ENCODE measurements at places on chromosomes 7 and 10. TPM values are rescaled to one million over a fixed set of nuclear protein-coding genes. Genes with fewer than 3 reads are reported as not detected.

DNA sequence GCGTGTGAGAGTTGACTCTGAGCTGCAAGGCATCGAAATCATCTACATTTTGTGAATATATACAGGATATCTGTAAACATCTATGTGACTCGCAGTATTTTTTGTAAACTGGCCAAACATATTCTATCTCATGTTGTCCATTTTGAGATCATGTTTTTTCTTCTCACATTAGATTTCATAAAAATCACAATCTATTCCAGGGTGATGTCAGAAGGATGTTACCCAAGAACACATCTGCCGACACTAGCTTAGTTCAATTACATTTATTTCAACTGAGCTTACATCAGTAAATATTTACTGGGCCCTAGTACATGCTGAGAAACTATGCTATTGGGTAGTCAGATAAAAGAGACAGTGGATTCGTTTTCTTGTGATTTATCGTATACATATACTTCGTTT lies 2.5 kb upstream of the BUB3 start:
- peaks cover 10% of the 10 kb centered on the region for H3K4me1 ChIP-seq
- H3K27ac ChIP-seq: no peak overlapping the region
- no peak for DNase-seq

GRCh38 chr10:1311726-1312125 lies 255.5 kb downstream of the WDR37 start:
- H3K36me3 ChIP-seq: peaks cover 2% of the 10 kb centered on the region
- no peak for DNase-seq
- H3K27ac ChIP-seq: peak overlapping the region; percentile 100
- 0 out of 3 replicates have a peak overlapping the region, but pooled peaks have one; percentile 34 for H3K4me3 ChIP-seq

The PRKAR2B gene
- total RNA-seq: 15.2 TPM

GRCh38 chr7:136174477-136175125 lies 197.4 kb upstream of the MTPN start:
- H3K36me3 ChIP-seq: no peaks in the 10 kb centered on the region
- no peaks in the 10 kb centered on the region for H3K4me1 ChIP-seq
- H3K27ac ChIP-seq: no peak overlapping the region

DNA sequence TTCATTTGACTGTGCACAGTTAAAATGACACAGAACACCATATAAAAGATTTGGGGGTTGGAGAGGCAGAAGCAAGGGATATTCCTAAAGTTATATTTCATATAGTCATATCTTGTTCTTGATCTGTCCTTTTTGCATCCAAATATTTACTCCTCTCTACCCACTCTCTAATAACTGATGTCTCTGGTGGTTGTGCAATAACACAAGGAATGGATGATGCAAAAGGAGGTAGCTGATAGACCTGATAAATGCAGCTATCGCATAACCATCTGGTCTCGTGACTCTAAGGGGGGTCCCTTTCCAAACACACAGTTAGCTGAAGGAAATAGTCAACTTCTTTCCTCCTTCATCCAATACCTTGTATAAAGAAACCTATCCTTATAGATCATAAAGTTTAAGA lies 123.1 kb downstream of the POLR1F start:
- no peak for DNase-seq
- H3K4me3 ChIP-seq: no peak overlapping the region
- no peaks in the 10 kb centered on the region for H3K36me3 ChIP-seq
- no peaks in the 10 kb centered on the region for H3K27me3 ChIP-seq
- no peak overlapping the region for H3K27ac ChIP-seq

- H3K36me3 ChIP-seq: no peaks in the 10 kb centered on the region
- H3K4me1 ChIP-seq: peaks cover 3% of the 10 kb centered on the region
- H3K4me3 ChIP-seq: no peak overlapping the region
- DNase-seq: no peak
- no peak overlapping the region for H3K27ac ChIP-seq
Observed at GRCh38 chr7:34104992-34105391, 199.7 kb downstream of the BMPER start.

- DNase-seq: peak; percentile 81
- peaks cover 6% of the 10 kb centered on the region for H3K27me3 ChIP-seq
- no peak overlapping the region for H3K27ac ChIP-seq
- H3K4me1 ChIP-seq: peaks cover 9% of the 10 kb centered on the region
- H3K36me3 ChIP-seq: peaks cover 6% of the 10 kb centered on the region
Observed at GRCh38 chr10:120979435-120980278, 128.5 kb downstream of the WDR11 start.

The PPP1R9A gene
- 17.0 TPM for total RNA-seq

- no peaks in the 10 kb centered on the region for H3K36me3 ChIP-seq
- peak overlapping the region; percentile 85 for H3K4me3 ChIP-seq
- peak; percentile 74 for DNase-seq
- no peaks in the 10 kb centered on the region for H3K4me1 ChIP-seq
Observed at GRCh38 chr7:121329191-121330052, 622 bp downstream of the WNT16 start.

DNA sequence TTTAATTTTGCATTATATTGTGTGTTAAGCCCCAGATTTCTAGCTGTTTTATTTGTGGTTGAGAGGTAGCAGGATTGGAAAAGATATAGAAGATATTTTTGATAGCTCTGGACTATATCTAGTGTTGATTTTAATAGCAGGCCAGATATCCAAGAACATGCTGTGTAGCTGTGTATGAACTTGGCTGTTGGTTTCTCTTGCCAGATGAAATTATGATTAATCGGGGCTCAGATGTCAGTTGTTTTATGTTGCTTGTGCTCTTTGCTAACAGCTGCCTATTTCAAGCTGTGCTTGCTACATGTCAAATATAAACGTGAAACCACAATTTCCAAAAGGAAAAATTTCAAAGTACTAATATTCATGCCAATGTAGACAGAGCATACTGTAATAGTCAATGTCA lies 141.1 kb downstream of the GRM3 start:
- H3K27me3 ChIP-seq: no peaks in the 10 kb centered on the region
- no peaks in the 10 kb centered on the region for H3K4me1 ChIP-seq
- H3K36me3 ChIP-seq: peaks cover 3% of the 10 kb centered on the region
- no peak for DNase-seq
- no peak overlapping the region for H3K4me3 ChIP-seq

DNA sequence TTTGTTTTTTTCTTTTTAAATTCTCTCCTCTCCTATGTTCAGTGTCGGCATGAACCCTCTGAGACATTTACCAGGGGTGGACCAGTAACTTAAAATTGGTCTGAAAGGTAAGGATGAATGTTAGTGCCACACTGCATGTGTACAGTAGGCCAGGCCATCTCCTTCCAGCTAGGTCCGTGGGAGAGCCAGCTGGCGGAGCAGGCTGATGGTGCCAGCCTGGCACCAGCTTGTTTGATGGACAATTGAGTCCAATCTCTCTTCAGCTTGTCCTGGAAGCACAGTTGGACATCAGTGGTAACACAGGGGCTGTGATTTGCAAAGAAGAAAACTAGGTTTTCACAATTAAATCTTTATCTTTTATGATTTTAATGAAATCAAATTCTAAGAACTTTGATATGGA lies 136.5 kb downstream of the CNNM2 start:
- no peaks in the 10 kb centered on the region for H3K27me3 ChIP-seq
- peaks cover 15% of the 10 kb centered on the region for H3K36me3 ChIP-seq
- no peaks in the 10 kb centered on the region for H3K4me1 ChIP-seq
- H3K4me3 ChIP-seq: no peak overlapping the region
- no peak for DNase-seq

DNA sequence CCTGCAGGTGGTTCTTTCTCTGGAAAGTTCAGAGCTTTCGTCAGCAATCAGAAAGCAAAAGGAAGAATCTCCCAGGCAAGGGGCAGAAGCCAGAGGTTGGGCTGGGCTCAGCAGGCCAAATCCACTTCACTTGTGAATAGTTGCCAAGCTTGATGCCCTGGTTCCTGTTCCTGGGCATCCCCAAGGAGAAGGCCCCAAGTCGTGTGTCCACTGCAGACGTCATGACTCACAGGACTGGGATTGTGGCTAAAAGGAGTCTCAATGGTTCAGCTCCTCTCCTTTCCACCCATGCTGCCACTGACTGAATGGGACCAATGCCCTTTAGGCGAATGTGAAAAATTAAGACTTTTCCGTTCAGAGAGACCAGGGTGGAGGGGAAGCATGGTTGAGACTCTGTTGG lies 38.6 kb upstream of the TRIM8 start:
- H3K4me3 ChIP-seq: no peak overlapping the region
- no peak overlapping the region for H3K27ac ChIP-seq
- no peak for DNase-seq
- no peaks in the 10 kb centered on the region for H3K27me3 ChIP-seq
- H3K4me1 ChIP-seq: no peaks in the 10 kb centered on the region
- H3K36me3 ChIP-seq: peaks cover 4% of the 10 kb centered on the region

DNA sequence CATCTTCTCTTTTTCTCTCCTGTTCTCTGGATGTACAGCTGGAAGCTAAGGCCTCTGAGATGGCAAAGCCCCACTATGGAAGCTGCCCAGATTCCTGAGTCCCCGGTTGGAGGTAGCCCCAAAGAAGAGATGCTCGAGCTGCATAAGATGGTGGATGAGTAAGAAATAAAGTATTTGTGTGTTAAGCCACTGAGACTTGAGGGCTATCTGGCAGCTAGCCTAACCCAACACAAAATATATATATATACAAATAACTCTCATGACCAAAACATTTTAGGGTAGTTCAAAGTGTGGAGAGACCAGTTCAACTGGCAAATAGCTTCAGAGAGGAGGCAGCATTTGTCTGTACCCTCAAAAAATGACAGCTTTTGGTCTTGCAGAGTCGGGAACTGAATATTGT lies 72.4 kb upstream of the PDE1C start:
- H3K4me1 ChIP-seq: no peaks in the 10 kb centered on the region
- peaks cover 5% of the 10 kb centered on the region for H3K36me3 ChIP-seq
- no peak overlapping the region for H3K27ac ChIP-seq
- no peaks in the 10 kb centered on the region for H3K27me3 ChIP-seq

- no peak overlapping the region for H3K4me3 ChIP-seq
- no peaks in the 10 kb centered on the region for H3K27me3 ChIP-seq
- H3K4me1 ChIP-seq: no peaks in the 10 kb centered on the region
- no peak overlapping the region for H3K27ac ChIP-seq
- no peaks in the 10 kb centered on the region for H3K36me3 ChIP-seq
Observed at GRCh38 chr7:42445691-42446090, 208.7 kb upstream of the GLI3 start.

DNA sequence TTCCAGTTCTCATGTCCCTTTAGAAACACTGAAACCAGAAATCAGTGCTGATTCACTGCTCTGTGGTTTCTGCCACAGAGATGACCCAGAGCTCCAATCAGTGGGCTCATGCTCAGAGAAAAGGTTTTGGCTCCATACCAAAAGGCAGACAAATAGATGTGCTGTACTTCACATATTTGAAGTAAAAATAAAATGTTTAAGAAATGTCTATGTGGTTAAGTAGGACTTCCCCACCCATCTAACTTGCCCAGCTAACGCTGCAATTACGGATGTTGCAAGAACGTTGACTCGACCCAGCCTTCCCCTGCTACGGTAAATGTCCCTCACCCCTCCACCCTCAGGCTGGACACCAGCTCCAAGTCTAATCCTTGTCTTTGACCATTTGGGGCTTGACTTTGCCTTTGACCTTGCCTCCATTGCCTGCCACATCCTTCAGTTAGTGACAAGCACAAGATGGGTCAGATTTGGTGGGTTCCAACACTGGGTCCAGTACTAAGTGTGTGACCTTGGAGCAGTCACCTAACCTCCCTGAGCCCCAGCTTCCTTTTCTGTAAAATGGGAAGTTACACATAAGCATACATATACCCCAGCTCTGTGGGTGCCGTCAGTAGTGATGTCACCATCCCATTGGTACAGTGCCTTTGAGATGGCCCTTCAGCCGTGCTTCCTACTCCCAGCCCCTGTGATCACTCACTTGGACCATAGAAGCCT lies 95.8 kb downstream of the CHST15 start:
- no peak overlapping the region for H3K4me3 ChIP-seq
- no peak for DNase-seq
- no peak overlapping the region for H3K27ac ChIP-seq
- H3K27me3 ChIP-seq: no peaks in the 10 kb centered on the region

The NPM3 gene
- total RNA-seq: 139 TPM

DNA sequence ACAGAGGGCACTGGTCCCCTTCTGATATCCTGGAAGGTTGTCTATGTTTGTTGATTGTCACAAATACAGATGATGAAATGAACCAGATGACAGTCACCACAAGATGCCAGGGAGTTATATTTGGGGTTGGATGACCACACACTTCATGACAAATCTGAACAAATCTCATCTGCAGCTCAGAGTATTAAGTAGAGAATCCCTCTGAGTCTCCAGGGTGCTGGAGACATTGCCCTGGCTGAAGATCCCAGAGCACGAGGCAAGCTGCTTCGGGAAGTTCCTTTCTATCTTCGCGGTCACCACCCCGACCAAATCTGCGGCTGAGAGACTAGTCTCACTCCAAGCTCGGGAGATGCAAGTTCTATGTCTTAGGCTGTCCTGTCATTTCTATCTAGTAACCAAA lies 9.0 kb downstream of the DENND2A start:
- no peak for DNase-seq
- peaks cover 6% of the 10 kb centered on the region for H3K4me1 ChIP-seq
- no peak overlapping the region for H3K4me3 ChIP-seq
- H3K36me3 ChIP-seq: no peaks in the 10 kb centered on the region
- H3K27me3 ChIP-seq: no peaks in the 10 kb centered on the region

DNA sequence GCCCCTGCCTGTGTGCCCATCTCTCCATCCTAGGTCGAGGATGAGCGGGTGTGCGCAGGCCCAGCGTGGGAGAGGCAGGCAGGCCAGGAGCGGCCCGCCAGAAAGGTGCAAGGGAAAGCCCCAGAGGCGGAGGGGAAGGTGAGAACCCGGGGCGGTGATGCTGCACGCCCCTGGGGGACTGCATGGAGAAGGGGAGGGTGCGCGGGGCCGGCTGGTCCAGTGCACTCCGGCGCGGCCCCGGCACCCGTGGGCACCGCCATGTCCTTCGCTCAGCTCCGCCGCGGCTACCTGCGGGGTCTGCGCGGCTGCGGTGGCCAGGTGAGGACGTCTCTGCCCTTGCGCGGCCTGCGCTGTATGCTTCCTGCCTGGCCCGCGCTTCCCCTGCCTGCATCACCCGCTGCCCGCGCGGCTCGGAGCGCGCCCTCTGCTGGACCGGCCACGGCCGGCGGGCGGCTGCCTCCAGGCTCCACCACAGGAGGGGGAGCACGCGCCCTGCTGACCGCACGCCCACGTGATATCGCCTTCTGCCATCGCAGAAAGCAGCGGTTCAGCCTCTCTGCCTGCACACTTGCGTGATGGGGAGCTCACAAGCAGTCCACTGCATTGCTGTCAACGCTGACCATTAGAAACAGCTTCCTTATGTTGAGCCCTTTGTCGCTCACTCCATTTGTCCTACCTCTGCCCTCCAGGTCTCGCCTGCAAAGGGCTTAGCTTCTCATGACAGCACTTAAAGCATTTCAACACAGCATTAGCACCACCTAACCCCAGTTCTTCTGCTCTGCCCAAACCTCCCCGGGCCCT lies 73.9 kb downstream of the CXCL12 start:
- peak; percentile 93 for DNase-seq
- no peak overlapping the region for H3K27ac ChIP-seq

The TAS2R4 gene
- 0.66 TPM for total RNA-seq

The SH2D4B gene
- total RNA-seq: not detected

The ASZ1 gene
- total RNA-seq: not detected

DNA sequence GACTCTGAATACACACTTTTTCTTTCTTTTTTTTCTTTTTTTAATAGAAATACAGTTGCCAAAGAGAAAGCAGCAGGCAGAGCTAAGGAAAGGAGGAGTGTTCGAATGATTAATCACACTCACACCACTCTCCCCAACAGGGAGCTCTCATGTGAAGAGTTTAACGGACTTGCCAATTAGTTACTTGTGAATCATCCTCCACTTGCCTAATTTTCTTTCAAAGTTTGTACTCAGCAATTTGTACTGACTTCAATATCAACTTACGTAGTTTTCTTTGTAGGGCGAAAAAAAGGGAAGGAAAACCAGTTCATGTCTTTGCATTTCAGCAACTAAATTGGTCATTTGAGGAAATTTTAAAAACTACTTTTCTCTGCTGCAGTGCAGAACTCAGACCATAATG lies 109.2 kb downstream of the PIP4K2A start:
- H3K4me1 ChIP-seq: no peaks in the 10 kb centered on the region
- H3K27ac ChIP-seq: no peak overlapping the region
- DNase-seq: no peak
- no peak overlapping the region for H3K4me3 ChIP-seq
- H3K27me3 ChIP-seq: peaks cover 1% of the 10 kb centered on the region

The GIMAP1 gene
- total RNA-seq: not detected

The IL6 gene
- 0.85 TPM for total RNA-seq
